Stimulated activated CD4-positive, alpha-beta T cell treated with anti-CD3 and anti-CD28 coated beads, Interleukin-2, amount 100 ng/mL, for 4 hours (primary cell): ENCODE measurements at places on chromosomes 5 and 9.

DNA sequence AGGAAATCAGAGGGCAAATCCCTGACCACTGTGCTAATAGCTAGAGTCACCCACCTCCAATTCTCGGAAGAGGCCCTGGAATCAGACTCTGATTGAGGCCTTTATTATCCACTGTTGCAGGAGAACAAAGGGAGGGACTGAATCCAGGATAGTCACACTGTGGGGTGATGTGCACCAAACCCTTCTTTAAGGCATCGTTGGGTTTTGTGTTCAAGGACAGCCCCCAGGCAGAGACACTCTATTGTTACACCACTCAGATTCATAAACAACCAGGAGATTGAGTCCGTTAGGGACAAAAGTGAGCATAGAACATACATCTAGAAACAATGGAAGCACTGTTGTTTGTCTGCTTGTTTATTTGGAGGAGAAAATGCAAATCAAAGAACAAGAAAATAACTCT, 124.6 kb upstream of the TBCA start:
- DNase-seq, result no peak

- no peak for DNase-seq
These were observed 499.4 kb downstream of the ISL1 start for GRCh38 chr5:51882647-51883046.

DNA sequence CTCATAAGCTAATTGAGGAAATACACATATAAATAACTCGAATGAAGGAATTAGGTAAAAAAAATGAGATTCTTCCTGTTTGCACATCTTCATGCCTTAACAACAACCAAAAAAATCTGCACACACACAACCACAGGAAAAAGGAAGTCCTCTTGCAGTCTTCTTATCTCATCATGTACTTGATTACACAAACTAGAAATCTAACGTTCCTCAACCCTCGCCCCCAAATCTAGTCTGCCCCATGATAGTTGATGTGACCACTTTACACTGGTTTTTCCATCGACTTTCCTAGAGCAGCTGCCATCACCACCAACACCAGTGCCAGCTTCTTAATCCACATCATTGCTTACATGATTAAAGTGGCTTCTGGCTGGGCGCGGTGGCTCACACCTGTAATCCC, 31.2 kb upstream of the RNU6ATAC start:
- no peak for DNase-seq

- DNase-seq, result no peak
These were observed 794.0 kb downstream of the EFNA5 start for GRCh38 chr5:106876665-106877194.

DNA sequence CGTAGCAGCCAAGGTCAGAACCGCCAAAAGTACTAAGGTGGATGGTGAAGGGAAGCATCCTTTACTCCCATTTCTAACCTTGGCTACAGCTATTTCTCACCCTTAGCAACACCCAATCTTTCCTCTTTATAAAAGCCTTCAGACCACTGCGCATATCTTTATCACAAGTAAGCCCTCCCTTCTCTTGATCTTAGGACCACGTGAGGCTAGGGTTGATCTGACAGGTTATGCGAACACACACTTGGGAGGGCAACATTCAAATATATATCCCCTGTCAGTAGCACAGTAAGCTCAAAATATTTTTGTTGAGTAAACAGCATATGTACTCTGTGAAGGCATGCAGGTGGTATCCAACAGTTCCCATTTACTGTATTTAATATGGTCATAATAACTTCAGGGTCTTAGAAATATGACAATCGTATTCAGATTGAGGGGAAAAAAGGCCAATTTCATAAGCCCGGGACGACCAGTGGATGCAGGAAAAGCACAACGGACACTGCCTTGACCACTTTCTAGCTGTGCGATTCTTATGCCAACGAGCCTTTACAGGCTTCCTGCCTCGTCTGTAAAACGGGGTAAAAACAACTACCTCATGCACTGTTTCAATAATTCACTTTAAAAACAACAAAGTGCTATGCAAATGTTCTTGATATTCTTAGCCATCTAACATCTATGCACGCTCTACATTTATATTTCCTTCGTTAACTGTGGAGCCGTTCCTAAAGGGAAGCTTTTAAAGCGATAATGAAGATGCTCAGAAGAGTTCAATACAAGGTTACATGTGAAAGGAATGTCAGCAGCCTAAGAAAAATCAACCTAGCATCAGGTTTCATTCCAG, 1.3 kb downstream of the ARSB start:
- no peak for DNase-seq

DNA sequence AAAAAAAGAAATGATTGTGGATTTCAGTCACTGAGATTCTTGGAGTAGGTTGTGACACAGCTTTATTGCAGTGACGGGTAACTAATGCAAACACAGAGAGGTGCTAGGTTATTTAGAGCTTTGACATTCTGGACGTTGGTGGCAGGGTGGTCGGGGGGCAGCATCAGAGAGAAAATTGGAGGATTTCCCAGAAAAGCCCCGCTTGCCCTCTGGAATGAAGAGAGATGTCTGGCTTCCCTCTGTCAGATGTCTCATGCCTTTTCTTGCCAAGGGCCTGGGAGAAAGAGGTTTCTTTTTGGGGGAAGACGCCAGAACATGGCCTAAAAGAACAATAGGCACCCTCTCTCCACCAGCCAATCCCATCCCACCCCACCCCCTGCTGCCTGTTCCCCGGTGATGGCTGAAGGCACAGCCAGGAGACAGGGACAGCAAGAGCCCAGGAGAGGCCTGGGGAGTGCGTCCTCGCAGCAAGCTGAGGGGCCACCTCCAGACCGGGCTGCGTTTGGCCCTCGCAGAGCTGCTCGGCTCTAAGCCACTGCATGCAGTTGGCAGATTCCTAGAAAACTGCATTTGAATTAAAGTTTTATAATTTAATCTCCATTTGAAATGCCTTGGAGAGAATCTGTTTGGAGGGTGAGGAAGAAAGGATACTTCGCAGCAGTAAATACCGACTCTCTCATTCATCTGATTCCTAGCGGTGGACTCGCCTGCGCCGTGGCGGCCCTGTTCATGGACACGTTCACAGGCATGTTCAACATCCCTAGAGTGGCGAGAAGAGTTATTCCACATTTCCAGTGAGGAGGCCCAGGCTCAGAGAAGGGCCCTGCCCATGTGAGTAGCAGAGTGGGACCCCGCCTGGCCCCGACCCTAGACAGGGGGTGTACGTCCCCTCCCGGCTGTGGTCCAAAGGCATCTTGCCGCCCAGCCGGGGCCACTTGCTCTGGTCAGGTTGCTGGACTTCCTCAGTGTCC, 55.7 kb downstream of the TSPAN17 start:
- DNase-seq, result no peak

DNA sequence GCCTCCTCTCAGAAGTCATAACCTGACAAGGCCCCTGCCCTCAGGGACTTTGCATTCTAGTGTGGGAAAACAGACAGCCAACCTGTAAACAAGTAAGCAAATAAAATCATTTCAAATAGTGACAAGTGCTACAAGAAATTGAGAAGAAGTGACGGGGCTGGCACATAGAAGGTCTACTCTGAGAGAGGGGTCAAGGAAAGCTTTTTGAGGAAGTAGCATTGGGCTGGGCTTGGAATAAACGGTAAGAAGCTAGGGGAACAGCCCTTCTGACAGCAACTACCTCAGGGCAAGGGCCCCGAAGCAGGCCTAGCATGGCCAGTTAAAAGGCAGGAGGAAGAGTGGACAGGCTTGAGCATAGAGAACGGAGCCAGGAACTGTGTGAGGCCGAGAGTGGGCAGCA, 4.8 kb upstream of the SLC2A8 start:
- DNase-seq, result no peak

DNA sequence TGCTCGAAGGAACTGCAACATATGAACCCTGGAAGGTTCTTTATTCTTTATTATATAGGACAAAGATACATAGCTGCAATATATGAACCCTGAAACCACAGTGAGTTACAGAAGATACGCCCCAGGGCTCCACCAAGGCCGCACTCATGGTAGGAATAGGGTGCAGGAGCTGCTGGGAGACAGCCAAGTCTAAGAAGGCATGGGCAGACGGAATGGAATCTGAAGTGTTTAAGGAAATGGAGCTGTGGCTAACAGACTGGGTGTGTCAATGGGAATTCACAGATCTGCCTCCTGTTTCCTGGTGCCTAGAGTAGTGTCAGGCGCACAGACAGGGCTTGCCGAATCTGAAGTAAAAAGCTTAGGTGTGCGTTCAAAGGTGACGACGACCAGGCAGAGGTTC, 286.4 kb downstream of the DENND1A start:
- DNase-seq, result no peak

GRCh38 chr5:67723873-67724272, 491.7 kb upstream of the PIK3R1 start:
- no peak for DNase-seq

DNA sequence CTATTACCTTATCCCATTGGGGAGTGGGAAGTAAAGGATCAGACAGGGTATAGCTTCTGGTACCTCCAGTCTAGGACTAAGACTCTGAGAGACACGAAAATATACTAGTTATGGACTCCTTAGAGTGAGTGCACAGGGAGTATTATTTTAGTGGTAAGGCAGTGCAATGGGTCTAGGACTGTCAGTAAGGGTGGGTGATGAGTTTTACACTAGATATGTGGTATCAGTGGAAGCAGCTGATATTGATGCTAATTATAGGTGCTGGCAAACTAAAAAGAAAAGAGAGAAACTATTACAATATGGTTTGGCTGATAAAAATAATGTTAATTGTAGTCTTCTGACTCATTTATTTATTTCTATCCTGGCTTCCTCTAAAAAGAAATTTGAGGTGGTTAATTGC, 118.6 kb downstream of the UNC13B start:
- no peak for DNase-seq

- DNase-seq, result no peak
These were observed 7.6 kb downstream of the SLC6A7 start for GRCh38 chr5:150197476-150197875.

DNA sequence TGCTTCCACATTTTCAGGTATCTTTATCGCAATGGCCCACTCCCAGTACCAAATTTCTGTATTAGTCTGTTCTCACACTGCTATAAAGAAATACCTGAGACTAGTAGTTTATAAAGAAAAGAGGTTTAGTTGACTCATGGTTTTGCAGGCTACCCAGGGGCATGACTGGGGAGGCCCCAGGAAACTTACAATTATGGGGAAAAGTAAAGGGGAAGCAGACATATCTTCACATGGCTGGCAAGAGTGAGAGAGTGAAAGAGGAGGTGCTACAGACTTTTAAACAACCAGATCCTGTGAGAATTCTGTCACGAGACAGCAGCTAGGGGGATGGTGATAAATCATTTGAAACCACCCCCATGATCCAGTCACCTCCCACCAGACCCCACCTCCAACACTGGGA, 238.2 kb upstream of the DMAC1 start:
- DNase-seq, result no peak

DNA sequence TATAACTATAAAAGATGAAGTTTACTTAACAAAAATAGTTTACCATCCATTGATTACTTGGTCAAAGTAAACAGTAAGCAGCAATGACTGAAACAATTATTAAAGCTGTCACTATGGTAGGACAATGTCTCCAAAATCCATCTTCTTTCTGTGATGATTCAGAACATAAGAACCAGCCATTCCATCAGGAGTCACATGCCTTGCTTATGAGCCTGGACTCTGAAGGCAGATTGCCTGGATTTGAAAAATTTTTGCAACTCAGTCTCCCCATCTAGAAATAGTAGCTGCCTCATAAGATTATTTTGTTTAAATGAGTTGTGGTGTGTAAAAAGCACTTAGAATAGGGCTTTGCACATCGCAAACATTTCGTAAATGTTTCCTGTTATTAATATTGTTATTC, 136.2 kb downstream of the LIFR start:
- no peak for DNase-seq

- no peak for DNase-seq
These were observed 13.4 kb downstream of the UBE2QL1 start for GRCh38 chr5:6461793-6462650.

- DNase-seq, result no peak
These were observed 357.7 kb downstream of the SEMA5A start for GRCh38 chr5:9188131-9188530.

GRCh38 chr5:40873286-40873880, 32.2 kb downstream of the CARD6 start:
- no peak for DNase-seq

DNA sequence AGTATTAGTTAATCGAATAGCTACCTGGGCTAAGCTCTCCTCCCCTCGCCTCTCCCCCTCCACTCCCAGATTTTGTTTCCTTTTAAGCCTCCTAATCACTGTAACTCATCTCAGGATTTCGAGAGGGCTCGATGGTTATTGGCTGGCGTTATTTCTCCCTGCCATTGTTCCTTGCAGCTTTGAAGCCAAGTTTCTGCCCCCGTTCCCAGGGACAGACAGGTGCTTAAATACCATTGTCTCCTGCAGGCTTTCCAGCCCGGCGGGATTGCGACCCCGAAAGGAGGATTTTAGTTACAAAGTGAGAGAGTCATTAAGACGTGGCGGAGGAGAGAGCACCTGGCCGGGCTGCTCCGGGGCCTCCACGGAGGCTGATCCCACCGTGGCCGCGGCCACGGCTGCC, 46.2 kb downstream of the ASS1 start:
- no peak for DNase-seq

GRCh38 chr5:56259002-56259511, 25.9 kb upstream of the ANKRD55 start:
- DNase-seq, result no peak

- no peak for DNase-seq
These were observed 7.5 kb upstream of the ZNF367 start for GRCh38 chr9:96425500-96426169.

GRCh38 chr9:12697719-12698118, 4.5 kb downstream of the TYRP1 start:
- no peak for DNase-seq

DNA sequence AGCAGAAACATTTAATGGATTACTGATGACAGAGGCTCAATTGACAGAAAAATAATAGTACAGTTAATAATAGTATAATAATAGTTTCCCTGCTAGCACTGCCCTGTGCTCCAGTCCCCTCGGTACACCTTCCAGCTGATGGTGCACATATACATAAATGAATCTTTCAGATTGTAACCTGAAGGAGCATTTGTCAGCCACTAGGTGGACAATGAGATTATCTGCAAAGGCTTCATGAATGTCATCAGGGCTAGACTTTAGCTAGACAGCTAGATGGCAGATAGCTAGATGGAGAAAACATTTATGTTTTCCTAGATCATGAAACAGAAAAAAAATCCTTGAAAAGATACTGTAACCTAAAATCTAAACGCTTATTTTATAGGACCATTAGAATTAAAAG, 304.4 kb upstream of the SMC2 start:
- no peak for DNase-seq

GRCh38 chr5:2370626-2371418, 380.7 kb downstream of the IRX2 start:
- DNase-seq, result no peak

- DNase-seq, result no peak
These were observed 17.2 kb downstream of the C5orf63 start for GRCh38 chr5:127055880-127056653.

- no peak for DNase-seq
These were observed 176.4 kb downstream of the KIF4B start for GRCh38 chr5:155189981-155190380.
